GF-D8 (cell line): ENCODE measurements at places on chromosomes 16 and 17.

- DNase-seq, result no peak
Observed at GRCh38 chr17:37802061-37802595, 57.3 kb upstream of the HNF1B start.

DNA sequence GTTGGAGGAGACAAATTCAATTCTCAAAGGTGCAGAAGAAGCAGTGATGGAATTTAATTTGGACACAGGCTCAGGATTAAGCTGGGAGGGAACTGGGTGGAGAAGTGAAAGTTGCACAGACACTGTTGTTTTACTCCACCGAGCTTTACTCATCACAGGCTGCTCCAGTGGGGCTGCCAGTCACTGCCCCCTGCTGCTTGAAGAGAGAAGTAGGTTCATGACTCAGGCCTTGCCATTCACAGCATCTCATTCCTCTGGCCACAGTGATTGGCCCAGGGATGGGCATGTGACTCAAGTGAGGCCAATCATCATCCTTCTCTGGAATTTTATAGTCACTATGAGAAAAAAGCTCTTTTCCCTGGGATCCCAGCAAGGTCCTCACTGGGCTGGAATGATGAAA lies 11.8 kb downstream of the GNAO1 start:
- DNase-seq, result no peak

GRCh38 chr17:43365356-43365755 lies 33.4 kb upstream of the ARL4D start:
- no peak for DNase-seq

DNA sequence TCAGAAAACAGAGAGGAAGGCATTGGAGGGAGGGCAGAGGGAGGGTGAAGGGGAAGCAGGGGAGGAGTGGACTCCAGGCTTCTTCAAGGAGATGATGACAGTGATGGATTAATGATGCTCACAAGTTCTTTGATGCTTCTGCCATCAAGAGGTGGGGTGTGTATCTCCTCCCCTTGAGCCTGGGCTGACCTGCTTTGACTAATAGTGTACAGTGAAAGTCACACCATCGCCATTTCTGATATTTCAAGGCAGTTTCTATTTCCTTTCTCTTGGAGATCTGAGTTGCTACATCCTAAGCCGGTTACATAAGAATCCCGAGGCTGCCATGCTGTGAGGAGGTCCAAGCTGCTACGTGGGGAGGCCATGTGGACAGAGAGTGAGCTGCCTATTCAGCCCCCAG lies 312.5 kb downstream of the MAF start:
- no peak for DNase-seq

GRCh38 chr17:20927308-20927977 lies 115.4 kb downstream of the USP22 start:
- DNase-seq, result no peak

DNA sequence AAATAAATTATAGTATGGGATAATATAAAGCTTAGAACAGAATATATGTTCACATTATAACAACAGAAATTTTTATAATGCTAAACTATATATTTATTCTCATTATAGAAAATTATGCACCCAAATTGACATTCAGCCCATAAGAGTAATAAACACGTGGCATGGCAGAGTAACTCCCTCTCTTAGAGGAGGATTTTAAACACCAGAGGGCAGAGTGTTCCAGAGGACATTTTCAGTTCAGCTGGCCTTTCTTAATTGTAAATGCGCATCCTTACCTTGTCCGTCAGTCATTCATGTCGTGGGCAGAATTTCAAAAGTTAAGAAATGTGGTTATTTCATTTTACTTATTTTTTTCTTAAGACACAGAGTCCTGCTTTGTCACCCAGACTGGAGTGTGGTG lies 147.1 kb downstream of the TANC2 start:
- DNase-seq, result no peak

- no peak for DNase-seq
Observed at GRCh38 chr17:545156-545555, 169.5 kb downstream of the VPS53 start.

GRCh38 chr16:51262428-51262827 lies 111.4 kb upstream of the SALL1 start:
- DNase-seq, result no peak

- no peak for DNase-seq
Observed at GRCh38 chr17:74431568-74432423, at the start of gene GPRC5C. Gene GPRC5C, plus strand, starts transcription at chr17:74432088. Its CDS starts 7,689 bp downstream, at chr17:74439777.

GRCh38 chr17:10059684-10060211 lies 138.7 kb downstream of the GAS7 start:
- DNase-seq, result no peak

GRCh38 chr17:72090108-72090507 lies 30.7 kb upstream of the SOX9 start:
- no peak for DNase-seq

GRCh38 chr16:50781518-50781917 lies 39.6 kb downstream of the CYLD start:
- no peak for DNase-seq

- DNase-seq, result no peak
Observed at GRCh38 chr17:35073991-35074627, 10.6 kb upstream of the RFFL start.

DNA sequence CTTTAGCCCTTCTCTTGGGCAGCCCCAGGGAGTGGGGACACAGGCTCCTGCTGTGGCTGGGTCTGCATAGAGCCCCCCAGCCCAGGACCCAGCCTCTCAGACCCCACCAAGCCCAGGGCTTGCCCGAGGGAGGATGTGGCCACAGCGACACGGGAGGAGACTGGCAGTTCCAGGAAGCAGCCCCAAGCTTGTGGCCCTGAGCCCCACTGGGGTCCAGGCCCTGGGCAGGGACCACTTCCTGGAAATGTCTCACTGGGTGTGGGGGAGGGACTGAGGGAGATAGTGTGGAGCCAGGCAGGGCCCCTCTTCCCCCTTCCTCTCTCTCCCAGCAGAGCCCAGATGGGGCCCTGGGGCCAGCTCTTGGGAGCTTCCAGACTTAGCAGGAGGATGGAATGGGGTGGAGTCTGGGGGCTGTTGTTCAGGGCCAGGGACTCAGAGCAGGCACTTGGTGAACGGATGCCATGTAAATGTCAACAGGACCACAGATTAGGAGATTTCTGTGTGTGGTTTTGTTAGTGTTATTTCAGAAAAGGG lies 35.3 kb downstream of the ADGRG5 start:
- DNase-seq, result no peak

DNA sequence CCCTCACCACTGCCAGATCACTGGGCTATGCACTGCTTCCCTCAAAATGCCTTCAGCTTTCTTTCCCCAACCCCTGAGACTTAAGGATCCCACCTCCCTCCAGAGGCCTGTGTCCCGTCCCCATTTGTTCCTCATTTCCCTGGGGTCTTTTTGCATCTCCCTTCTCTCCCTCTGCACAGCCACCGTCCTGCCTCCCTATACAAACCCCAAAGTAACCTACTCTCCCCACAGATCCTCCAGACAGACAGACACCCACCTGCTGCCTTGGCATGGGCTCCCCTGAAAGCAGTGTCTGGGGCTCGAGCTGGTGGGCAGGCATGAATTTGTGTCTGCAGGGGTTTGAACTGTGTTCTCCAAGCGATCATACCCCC lies 69.4 kb upstream of the TNRC6C start:
- no peak for DNase-seq

DNA sequence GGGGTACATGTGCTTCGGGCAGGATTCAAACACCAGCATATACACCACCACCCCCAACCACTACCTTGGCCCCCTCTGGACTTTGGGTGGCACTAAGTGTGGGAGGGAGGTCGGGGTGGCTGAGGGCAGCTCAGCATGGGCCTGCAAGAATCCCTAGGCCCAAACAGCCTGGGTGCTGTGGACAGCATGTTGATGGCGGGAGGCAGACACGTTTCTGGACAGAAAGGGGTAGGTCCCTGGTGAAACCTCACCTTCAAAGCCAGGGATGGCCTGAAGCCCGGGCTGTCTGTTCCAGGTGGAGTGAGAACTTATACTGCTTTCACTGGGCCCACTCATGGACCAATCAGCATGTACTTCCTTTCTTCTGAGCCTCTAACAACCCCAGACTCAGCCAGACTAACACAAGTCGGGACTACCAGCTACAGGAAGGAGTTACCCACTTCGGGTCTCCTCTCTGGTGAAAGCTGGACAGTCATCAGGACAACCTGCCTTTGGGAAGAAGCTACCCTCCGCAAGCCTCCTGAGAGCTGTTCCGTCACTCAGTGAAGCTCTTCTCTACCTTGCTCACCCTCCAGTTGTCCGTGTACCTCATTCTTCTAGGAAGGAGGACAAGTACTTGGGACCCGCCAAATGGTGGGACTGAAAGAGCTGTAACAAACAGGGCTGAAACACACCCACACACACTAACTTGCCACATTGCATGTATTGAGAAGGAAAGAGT lies 203.0 kb downstream of the CPPED1 start:
- no peak for DNase-seq

GRCh38 chr17:15955793-15956541 lies 11.0 kb downstream of the ADORA2B start:
- no peak for DNase-seq

- no peak for DNase-seq
Observed at GRCh38 chr16:28845293-28845692, 855 bp downstream of the TUFM start.

DNA sequence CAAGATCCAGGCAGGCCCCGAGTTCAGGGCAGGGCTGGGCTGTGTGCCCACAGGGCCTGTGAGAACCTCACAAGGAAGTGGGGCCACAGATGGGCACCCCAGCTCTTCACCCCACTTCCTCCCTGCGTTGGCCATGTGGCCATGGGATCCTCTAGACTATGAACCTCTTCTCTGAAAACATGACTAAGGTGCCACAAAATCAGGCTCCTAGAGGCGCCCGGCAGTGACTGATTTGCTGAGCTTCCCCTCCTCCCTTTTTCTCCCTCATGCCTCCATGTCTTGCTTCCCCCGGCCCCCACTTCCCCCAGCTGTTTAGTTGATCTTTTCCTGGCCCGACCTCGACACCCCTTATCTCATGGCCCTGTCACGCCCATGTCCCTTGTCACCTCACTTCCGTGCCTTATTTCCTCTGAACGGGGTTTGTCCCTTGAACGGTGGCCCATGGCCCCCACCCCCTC lies 87.1 kb downstream of the KCNJ12 start:
- DNase-seq, result no peak

DNA sequence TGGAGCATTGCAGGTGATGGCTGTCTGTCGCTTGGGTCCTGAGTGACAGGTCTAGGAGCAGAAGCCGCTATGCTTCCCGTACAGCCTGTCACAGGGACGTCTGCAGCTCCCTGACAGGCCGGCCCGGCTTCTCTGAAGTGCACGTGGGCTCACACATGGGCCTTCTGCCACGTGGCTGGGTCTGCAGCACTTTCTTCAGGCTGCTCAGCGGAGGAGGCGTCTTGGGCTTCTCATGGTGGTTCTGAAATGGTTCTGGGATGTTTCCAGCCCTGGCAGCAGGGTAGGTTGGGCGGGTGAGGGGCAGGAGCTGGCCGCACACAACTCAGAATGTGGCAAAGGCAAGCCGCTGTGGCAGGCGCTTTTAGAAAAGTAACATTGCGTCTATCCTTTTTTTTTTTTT lies 80.3 kb upstream of the ZNF750 start:
- no peak for DNase-seq

GRCh38 chr16:85126705-85127378 lies 14.6 kb upstream of the CIBAR2 start:
- DNase-seq, result no peak
